ENCODE measurements at places on chromosomes 1 and 21.

DNA sequence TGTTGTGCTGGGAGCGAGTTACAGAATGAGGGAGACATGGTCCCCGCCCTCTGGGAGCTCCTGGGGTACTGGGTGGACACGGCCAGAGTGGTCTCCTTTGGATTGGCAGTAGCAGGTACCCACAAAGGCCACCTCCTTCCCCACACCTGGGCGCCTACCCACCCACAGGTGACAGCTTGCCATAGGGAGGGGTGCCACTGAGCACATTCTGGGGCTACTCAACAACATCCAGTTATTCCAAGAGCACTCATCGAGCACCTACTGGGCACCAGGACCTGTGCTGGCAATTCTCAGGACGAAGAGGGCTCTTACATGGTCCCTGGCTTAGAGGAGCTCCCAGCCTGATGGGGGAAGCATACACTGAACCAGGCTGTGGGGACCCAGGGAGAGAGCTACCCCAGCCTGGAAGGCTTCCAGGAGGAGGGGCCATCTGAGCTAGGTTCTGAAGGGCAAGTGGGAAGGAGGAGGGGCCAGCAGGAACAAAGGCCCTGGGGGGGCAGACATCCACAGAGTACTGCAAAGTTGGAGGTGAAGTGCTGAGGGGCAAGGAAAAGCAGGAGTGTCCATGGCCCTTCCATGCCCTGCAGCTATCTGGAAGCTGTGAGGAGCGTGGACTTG, 22.0 kb downstream of the MRPL37 start:
- peaks cover 21% of the 10 kb centered on the region for H3K4me1 ChIP-seq
- H3K27me3 ChIP-seq = no peaks in the 10 kb centered on the region
- H3K27ac ChIP-seq = no peak overlapping the region
- no peaks in the 10 kb centered on the region for H3K36me3 ChIP-seq
- no peak overlapping the region for H3K4me3 ChIP-seq
- no peak for DNase-seq

- DNase-seq = peak; percentile 6
- no peaks in the 10 kb centered on the region for H3K27me3 ChIP-seq
- no peaks in the 10 kb centered on the region for H3K36me3 ChIP-seq
- H3K4me3 ChIP-seq = peak overlapping the region; percentile 9
- H3K27ac ChIP-seq = peak overlapping the region; percentile 73
Measured at GRCh38 chr1:87334351-87335174, 5.9 kb downstream of the LMO4 start.

GRCh38 chr1:233735847-233736246, 121.9 kb downstream of the KCNK1 start:
- H3K27me3 ChIP-seq = no peaks in the 10 kb centered on the region
- no peak overlapping the region for H3K4me3 ChIP-seq
- H3K4me1 ChIP-seq = no peaks in the 10 kb centered on the region
- DNase-seq = no peak
- no peaks in the 10 kb centered on the region for H3K36me3 ChIP-seq

DNA sequence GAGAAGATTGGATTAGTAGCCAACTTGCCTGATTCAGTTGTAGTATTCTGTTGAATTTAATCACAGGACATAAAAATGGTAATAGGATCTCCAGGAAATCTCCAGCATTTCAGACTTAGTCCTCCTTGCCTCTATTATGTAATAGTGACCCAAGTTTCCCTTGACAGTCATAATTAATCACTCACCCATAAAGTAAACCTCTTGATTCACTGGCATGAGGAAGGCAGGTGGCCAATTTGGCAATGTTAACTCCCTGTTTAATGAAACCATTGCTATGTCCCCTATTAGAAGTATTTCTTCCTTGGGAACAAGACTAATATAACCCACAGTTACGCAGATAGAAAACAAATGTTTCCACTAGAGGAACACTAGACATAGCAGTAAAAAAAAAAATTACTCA, 604.8 kb upstream of the CXADR start:
- no peaks in the 10 kb centered on the region for H3K36me3 ChIP-seq
- peak; percentile 14 for DNase-seq
- H3K27me3 ChIP-seq = no peaks in the 10 kb centered on the region

- no peak overlapping the region for H3K27ac ChIP-seq
- no peaks in the 10 kb centered on the region for H3K4me1 ChIP-seq
- H3K4me3 ChIP-seq = no peak overlapping the region
- H3K36me3 ChIP-seq = no peaks in the 10 kb centered on the region
- no peak for DNase-seq
- H3K27me3 ChIP-seq = no peaks in the 10 kb centered on the region
Measured at GRCh38 chr1:169914531-169914930, 20.8 kb upstream of the SCYL3 start.

GRCh38 chr1:9573723-9574122, 15.0 kb upstream of the TMEM201 start:
- no peak overlapping the region for H3K27ac ChIP-seq
- H3K36me3 ChIP-seq = peaks cover 3% of the 10 kb centered on the region
- no peak for DNase-seq
- H3K4me1 ChIP-seq = no peaks in the 10 kb centered on the region

Measured in body of pancreas (tissue), 4 donors.